ENCODE measurements at places on chromosomes 5 and 9.

- no peak for DNase-seq
These were observed 1.0 kb downstream of the FOCAD start for GRCh38 chr9:20684875-20685696.

DNA sequence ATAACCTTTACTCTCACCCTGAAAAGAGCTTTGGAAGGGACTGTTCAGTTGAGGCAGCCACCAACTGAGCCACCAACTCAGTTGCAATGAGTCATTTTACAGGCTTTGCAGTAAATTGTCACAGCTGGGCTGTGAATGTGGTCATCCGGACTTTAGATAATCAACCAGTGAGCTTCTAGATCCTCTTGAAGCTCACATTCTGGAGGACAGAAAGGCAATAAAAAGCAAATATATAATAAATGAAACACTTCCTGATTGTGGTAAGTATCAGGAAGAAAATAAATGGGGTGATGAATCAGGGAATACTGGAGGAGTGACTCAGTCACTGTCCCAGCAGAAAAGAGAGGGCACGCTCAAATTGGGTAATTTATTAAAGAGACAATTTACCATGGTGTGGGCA is 13.2 kb upstream of the C5orf58 start:
- DNase-seq: no peak

GRCh38 chr5:135660826-135661575 is 82.2 kb upstream of the CXCL14 start:
- no peak for DNase-seq

GRCh38 chr5:128631771-128632170 is 93.7 kb upstream of the FBN2 start:
- DNase-seq: no peak

DNA sequence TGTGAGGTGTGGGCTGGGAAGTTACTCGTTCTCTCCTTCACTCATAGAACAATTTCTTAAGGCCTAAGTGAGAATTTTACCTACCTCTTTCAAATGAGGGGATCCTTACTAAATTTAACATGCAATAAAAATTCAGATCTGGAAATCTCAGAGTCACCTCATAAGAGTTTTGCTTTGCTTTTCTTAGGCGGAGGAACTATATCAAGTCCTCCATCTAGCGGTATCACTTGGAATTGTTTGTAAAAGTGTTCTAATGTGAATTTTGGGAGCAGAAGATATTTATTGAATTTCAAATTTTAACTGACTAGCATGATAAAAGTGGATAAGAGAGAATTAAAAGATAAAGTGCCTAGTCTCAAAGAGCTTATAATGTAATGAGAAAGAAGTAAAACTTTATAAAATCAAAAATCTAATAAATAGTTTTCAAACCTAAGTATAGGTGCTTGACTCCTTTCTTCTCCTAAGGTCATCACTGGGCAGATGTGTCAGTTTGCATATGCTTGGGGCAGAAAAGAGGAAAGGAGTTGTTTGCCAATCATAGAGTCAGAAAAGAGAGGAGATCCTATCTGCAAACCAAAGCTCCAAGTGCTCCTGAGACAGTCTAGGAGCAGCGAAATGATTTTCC is 145.7 kb upstream of the DAB2 start:
- no peak for DNase-seq

DNA sequence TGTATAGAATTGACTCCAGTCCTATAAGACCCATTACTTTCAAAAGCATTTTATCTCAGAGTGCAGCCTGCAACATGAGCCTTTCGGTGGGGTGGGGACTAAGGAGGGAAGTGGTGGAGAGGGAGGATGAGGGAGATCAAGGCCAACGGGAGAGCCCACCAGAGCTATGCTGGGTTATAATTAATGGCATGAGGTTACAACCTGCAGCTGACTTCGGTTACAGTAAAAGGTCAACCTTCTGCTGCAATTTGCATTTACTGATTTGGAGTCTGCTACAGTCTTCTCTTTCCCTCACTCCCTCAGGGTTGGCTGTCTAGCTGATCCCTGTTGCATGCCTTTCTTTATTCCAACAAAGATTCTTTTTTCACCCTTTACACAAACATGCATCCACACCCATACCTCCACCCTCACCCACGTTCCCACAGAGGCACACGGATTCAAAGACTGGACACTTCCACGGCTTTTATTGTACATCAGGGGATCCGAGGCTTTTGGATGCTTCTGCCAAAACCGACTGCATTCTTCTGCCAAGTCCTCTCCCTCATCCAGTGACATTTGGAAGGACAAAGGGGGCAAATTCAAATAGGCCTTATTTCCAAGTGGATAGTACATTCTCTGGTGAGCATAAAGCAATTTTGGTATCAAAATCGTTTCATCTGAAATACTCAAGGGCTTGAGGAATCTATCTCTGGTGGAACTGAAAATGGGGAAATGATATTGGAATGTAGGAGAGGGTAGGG is 381.2 kb downstream of the NFIB start:
- DNase-seq: no peak

GRCh38 chr5:87015901-87016300 is 251.8 kb upstream of the RASA1 start:
- no peak for DNase-seq

GRCh38 chr5:67146981-67147380 is 49.6 kb downstream of the CD180 start:
- DNase-seq: no peak

DNA sequence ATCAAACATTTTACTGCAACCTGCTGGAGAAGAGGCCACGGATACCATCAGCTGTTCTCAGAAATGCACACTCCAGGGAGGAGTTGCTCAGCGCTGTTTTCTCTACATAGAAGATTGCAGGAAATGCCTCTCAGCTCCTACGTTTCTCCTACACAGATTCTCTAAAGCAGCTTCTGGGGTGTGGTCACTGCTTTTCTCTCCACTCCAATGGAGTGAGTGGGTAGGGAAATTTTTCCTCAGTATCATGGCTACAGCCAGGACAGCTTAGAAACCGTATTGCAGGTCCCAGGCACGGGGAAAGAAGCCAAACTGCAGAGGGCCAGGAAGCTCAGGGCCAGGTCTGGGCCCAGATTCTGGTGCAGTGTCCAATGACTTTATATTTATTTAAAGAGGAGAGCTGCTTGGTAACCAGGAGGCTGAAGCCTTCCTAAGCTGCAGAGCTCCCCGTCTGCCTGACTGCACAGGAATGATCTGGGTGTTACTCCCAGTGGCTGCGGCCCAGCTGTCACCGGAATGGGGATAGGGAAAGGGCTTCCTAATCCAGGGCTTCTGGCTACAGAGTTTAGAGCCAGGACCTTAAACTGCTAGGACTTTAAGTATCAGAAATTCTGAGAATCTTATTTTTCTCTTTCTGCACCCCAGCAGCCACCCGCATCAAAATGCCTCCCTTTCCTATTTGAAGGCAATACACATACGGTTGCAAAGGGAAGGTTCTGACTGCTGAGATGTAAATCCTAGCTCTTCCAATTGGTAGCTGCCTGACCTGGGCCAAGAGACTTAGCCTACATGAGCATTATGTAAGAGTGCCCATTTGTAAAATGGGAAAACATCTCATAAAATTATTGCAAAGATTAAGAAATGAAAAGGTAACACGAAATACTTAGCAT is 1.4 kb upstream of the SPTAN1 start:
- DNase-seq: no peak

- DNase-seq: no peak
These were observed 26.9 kb downstream of the C9 start for GRCh38 chr5:39337252-39337915.

GRCh38 chr5:173981185-173981761 is 7.7 kb upstream of the C5orf47 start:
- no peak for DNase-seq

DNA sequence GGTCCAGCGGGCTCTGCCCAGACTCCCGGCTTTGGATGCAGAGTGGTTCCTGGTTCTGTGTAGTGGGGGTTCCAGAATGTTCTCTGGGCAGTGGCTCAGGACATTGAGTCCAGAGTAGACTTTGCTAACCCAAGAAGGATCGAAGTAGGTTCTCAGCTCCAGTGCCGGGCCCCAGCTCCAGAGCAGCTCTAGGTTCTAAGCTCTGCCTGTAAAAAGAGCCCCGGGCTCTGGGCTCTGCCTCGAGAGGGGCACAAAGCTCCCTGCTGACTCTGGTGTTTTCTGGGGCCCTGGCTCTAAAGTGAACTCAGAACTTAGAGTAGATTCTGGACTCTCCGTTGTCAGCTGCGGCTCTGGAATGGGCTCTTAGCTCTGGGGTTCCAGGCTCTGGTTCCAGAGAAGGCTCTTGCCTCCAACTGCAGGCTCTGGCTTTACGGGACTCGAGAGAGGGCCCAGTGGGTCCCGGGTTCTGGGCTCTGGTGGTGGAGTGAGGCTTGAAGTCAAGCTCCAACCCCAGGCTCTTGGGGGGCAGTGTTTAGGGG is 414 bp downstream of the WDR38 start:
- DNase-seq: no peak

DNA sequence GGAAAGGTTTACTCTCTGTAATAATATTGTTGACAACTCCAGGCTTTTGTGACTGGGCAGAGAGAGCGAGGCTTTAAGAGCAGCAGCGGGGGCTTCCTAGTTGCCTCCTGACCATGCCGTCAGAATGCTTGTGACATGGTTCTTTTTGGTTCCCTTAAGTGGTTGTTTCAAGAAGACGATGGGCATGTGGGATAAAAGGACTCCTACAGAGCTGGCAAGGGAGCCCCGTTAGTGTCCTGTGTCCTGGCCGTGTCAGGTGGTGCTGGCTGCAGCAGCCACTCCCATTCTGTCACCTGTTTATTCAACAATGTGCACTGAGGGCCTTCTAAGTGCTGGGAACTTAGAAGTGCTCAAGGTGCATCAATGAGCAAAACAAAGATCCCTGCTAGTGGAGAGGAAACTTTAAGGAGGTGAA is 19.7 kb downstream of the LCP2 start:
- DNase-seq: no peak

- no peak for DNase-seq
These were observed 142.1 kb upstream of the ADAMTSL1 start for GRCh38 chr9:18331808-18332209.

DNA sequence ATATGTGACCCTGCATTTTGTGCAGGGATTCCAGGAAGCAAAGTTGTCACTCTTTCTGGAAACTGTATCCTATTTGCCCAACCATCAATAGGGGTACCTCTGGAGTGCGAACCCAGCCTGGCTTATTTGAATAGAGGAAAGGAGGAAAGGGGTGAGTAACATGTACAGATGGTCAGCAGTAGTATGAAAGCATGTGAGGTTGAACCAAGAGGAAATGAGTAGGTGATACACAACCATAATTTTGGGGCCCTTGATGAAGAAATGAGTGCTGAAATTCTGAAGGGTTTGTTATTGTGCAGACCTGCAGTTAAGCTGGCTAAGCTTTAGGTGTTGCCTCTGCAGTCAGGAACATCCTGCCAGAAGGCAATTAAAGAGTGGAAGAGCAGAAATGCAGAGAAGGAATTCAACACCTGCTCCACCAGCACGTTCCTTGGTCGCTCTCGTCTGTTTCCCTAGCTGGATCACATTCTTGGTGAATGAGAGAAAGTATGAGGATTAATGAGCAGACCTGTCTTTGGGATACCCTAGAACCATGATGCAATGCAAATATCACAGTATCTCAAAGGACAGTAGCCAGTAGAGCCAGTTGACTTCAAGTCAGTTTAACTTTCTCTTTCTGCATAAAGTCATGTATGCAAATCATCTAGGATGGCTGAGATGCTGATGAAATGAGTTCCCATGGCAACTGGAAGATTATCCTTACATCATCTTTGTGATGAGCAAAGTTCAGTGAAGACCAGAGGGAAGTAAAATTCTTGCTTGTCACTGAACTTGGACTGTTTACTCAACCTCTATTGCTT is 13.2 kb upstream of the IL12B start:
- DNase-seq: no peak

DNA sequence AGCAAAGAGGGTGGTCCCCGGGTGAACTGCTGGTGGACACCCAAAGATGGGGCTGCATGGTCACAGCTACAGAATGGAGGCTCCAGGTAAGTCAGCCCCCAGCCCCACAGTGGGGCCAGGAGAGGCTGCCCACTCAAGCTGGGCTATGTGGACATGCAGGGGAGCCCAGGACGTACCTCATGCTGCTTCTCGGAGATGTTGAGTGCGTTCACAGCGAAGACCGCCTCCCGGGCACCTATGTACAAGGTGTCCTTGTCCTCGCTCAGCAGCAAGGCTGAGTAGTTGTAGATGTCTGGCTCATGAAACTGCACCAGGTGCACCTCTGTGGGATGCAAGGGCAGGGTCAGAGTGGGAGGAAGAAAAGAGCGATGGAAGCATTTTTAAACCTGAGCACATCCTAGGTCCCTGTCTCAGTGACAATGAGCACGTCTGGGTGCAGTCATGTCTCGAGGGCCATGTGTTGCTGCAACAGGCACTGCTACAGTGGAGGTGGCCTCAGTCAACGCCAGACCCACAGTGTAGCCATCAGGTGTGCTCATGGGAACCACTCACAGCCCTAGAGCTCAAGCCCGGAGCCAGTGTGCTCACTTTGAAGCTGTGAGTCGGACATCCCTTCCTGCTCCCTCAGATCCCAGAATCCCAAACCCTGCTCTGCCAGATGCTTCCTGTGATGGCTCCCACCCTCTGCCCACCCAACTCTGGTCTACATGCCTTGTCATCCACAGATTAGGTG is 84.6 kb downstream of the SECISBP2 start:
- no peak for DNase-seq

DNA sequence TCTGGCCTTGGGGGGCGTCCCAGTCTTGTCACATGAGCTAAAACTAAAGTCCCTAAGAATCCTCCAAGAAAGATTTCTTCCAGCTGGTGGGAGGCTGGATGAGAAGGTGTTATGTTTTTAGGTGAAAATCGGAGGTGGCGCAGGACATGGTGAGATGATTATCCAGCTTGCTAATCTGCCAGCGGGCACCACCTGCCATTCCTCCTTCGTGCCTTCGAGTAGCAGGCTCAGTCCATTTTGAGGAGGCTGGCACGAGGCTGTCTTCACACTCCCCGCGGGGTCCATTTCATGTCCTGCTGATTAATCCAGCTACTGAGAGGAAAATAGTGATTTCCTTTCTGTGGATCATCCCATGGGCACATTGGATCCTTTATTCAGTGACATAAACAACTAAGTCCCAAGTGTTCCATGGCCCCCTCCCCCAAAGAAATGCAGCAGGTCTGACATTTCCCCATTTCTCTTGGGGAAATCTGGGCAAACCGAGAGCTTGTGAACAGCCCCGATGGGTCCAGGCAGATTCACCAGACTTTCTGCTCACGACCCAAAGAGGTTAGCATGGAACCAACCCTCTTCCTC is 38.2 kb upstream of the EXOC3 start:
- no peak for DNase-seq

GRCh38 chr9:82124090-82124489 is 135.5 kb downstream of the SPATA31D1 start:
- no peak for DNase-seq

DNA sequence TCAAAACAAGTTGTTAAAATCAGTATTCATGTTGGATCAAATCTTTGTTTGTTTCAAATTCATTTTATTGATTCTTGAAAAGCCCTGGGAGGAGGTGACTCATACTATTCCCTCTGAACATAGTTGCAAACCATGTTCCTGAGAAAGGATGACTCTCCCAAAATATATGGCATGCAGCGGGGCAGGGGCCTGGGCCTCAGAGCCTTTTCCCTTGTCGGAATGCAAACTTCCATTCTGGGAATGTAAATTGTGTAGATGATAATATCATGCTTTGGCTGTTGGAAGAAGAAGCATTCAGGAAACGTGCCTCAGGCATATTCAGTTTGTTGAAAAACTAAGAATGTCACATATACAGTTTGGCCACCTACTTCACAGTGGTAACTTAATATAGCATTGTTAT is 242.0 kb downstream of the AUH start:
- DNase-seq: no peak

Data from NCI-H187 treated with DMSO at 0.1 percent for 48 hours (cell line).